NCI-H69 (cell line): ENCODE measurements at places on chromosomes 12 and 14.

- peak; percentile 83 for DNase-seq
Measured at GRCh38 chr12:120394483-120395367, 25.8 kb upstream of the MSI1 start.

GRCh38 chr12:41045509-41045908, 142.6 kb upstream of the PDZRN4 start:
- no peak for DNase-seq

- peak; percentile 70 for DNase-seq
Measured at GRCh38 chr14:89279649-89280232, 137.3 kb downstream of the FOXN3 start.

- no peak for DNase-seq
Measured at GRCh38 chr12:1697271-1697670, 6.4 kb downstream of the ADIPOR2 start.

GRCh38 chr12:93676408-93677194, 574 bp upstream of the CRADD start:
- peak; percentile 44 for DNase-seq

- DNase-seq, result peak; percentile 78
Measured at GRCh38 chr12:48890657-48891418, 25.2 kb upstream of the RND1 start.

GRCh38 chr14:94109915-94110250, 653 bp upstream of the IFI27 start:
- DNase-seq, result no peak

GRCh38 chr14:99034711-99035171, 237.3 kb downstream of the BCL11B start:
- no peak for DNase-seq
